ENCODE measurements at places on chromosomes 1 and 21. TPM values are rescaled to one million over a fixed set of nuclear protein-coding genes. Genes with fewer than 3 reads are reported as not detected.

GRCh38 chr1:166910396-166910994 lies 34.4 kb upstream of the TADA1 start:
- DNase-seq, result peak; percentile 93

DNA sequence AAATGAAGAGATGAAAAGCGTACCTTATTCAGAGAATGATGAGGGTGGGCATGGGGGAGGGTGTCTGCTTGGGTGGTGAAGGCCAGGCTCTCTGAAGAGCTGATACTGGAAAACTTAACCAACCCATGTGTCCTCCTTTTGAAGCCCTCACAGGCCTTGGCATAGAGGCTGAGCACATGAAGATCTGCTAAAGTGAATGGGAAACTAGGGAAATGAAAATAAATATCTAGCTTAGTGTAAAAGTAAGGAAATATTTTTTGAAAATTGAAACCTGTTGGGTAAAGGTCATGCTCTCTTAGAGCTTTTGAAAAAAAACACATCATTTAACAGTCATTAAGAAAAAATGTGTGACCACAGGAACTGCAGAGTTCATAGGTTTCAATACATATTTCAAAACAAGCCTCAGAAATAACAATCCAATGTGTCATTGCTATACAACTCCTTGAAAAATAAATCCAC lies 40.5 kb upstream of the RALGPS2 start:
- DNase-seq, result peak; percentile 90

- peak; percentile 84 for DNase-seq
These were observed 62.8 kb downstream of the EVA1C start for GRCh38 chr21:32475162-32475812.

- peak; percentile 72 for DNase-seq
These were observed 39.2 kb downstream of the ABCA4 start for GRCh38 chr1:94081566-94082344.

GRCh38 chr1:21295002-21295401 lies 4.7 kb upstream of the ECE1 start:
- no peak for DNase-seq

GRCh38 chr1:163523375-163524029 lies 201.7 kb downstream of the NUF2 start:
- DNase-seq, result no peak

DNA sequence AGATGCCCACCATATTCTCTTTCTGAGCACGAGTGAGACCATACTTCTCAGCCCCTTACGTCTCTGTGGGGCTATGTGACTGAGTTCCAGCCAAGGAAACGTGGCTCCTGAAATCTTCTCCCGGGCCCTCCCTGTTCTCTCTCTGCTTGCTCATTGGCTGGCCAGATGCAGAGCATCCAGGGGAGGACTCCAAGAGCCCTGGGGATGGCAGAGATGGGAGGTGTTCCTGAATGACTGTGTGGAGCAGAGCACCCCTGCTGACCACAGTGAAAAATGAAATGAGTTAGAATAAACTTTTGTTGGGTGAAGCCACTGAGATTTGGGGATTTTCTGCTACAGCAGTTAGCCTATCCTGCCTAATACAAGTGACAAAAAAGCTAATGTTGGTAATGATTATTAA lies 23.8 kb downstream of the KIAA0040 start:
- DNase-seq, result peak; percentile 63

DNA sequence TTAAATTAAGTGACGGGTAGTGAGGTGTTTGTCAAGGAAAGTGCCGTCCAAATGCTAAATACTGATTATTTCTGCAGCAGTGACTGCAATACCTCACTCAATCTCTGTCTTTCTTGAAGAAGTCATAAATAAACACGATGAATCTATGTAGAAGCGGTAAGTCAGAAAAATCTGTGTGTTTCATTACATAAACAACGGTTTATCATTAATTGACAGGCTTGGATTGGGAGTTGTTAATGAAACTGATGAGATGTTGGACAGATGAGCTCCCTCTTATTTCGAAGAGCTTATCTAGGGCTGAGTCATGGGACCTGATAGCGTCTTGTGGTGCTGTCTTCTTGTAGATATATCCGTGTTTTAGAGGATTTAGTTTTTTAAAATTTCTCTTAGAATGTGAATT lies 92.2 kb upstream of the SAMD11 start:
- DNase-seq, result no peak

GRCh38 chr1:91830242-91831131 lies 55.5 kb downstream of the TGFBR3 start:
- peak; percentile 95 for DNase-seq

DNA sequence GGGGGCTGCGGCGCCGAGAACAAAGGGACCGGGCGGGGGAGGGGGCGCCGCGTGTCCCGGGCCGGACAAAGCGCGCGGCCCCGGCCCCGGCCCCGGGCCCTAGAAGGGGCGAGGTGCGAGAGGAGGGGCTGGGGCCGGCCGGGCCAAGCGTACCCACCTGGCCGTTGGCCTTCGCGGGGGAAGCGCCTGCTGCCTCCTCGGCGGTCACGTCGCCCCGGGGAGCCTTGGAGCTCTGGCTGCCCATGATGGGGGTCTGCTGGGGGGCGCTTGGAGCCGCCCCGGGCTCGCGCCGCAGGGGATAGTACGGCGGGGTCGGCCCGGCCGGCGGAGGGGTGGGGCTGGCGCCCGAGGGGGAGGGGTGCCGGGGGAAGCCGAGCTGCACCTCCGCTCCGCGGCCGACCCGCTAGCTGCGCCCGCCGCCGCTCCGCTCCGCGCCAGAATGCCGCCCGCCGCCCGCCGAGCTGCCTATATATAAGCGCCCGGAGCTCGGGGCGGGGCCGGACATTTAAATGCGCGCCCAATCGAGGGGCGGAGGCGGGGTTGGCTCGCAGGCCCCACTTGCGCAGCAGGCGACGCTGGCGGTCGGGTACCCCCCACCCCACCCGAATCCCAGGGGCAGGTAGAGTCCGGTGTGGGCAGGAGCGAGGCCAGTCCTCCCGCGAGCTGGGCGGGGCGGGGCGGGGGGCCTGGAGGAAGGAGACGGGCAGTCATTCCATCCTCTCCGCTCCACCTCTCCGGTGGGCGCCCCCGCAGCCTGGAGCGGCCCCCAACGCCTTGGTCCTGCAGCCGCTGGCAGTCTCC lies at the start of gene MARCKSL1:
Gene MARCKSL1, minus strand, starts transcription at position 444 of the 801 bp plus-strand sequence. Its CDS starts 200 bp downstream, at position 244.
- peak; percentile 76 for DNase-seq

Gene OPRD1
- not detected for total RNA-seq

Gene C1orf21
- 2.8 TPM for total RNA-seq

Gene CFH
- total RNA-seq, result 28.0 TPM

Gene TMEM82
- not detected for total RNA-seq

Gene AMPD2
- 26.8 TPM for total RNA-seq

Gene LRRC71
- under 0.01 TPM for total RNA-seq
